ENCODE measurements at places on chromosomes 13 and 19.
A peak's percentile ranks its signal among the peaks of the same experiment; 100 is the strongest.

DNA sequence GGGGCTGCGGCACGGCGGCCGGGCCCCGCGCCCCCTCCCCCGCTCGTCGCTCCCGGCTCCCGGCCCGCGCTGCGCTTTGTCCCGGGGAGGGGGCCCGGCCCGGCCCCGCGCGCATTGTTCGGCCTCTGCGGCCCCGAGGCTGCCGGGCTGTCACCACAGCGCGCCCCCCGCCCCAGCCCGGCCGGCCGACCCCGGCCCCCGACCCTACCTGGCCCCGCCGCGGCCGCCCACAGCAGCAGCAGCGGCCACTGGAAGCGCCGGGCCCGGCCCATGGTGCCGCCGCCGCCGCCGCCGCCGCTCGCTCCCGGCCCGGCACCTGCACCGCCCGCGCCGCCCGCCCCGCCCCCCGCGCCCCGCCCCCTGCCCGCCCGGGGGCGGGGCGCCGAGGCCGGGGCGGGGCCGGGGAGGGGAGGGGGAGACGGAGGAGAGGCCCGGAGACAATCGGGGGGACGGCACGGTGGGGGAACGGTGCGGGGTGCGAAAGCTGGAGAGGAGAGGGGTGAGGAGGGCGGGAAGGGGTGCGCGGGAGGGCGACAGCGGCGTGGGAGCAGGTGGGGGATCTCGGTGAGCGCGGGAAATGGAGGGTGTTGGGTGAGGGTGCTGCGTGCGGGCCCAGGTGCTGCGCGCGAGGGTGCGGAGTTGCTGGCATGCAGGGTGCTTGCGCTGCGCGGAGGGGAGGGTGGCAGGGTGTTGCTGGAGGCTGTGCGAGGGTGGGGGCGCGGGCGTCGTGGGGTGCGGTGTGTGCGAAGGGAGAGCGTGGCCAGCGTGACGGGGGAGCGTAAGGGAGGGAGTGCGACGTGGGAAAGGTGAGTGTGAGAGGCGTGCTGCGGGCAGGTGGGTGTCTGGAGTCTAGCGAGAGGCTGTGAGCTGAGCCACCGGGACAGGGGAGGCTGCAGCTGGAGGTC is at the start of gene CADM4:
TSS of gene CADM4 (minus strand) at position 332 of the 905 bp plus-strand sequence. CDS start at position 272, 60 bp downstream.
- DNase-seq = no peak

DNA sequence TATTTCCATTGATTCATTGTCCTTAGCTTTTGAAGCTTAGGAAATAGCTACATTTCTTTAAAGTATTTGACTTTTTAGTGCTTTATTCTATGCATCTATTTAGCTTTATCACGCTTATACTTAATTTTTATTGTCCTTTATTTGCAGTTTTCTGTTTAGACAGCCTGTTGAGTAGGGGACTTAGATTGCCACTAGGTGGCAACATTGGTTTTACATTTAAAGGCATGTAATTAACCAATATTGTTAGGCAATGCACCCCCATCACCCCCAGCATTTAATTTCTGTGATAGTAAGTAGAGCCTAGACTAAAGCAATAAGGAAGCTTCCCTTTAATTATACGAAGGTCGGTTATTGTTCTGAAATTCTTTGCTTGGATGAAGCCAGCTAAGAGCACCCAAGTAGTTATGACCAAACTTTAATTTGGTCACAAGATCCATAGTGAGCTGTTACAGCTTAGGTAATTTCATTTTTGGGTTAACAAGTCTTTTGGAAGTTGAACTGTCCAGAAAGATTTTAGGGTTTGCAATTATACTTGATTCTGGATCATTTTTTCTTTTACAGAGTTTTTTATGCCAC is 36.5 kb downstream of the B3GLCT start:
- DNase-seq = no peak

- DNase-seq = no peak
Measured at GRCh38 chr19:374886-375235, 30.3 kb upstream of the MIER2 start.

DNA sequence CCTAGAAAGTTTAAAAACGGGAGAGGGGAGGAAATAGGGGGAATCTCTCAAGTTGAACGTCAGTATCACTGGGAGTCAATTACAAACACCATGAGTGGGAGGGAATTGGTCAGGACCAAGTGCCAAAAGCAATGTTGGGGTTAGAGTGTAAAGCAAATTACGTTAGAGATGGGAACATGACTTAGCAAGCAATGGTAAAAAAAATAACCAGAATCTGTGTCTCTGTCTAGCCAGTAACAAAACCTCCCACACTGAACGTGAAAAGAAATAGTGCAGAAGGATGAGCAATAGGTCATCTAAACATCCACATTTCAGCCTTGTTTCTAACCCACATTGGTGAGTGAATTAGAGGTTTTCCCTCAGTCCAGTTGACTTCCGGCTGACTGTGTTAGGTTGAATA is 242.2 kb downstream of the COG6 start:
- DNase-seq = no peak

GRCh38 chr19:4445963-4446703 is 11.5 kb downstream of the UBXN6 start:
- DNase-seq = no peak

DNA sequence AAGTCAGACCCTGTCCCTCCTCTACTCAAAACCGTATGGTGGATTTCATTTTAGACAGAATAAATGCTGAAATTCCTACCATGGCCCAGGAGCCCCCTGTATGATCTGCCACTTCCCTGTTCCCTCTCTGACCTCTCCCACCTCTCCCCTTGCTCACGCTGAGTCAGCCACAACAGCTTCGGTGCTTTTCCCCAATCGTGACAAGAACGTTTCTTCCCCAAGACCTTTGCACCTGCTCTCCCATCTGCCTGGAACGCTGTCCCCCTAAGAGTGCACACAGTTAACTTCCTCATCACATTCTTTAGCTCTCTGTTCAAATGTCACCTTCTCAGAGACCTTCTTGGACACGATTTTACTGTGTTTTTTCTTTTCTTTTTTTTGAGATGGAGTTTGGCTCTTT is 2.3 kb downstream of the VRK3 start:
- DNase-seq = no peak

DNA sequence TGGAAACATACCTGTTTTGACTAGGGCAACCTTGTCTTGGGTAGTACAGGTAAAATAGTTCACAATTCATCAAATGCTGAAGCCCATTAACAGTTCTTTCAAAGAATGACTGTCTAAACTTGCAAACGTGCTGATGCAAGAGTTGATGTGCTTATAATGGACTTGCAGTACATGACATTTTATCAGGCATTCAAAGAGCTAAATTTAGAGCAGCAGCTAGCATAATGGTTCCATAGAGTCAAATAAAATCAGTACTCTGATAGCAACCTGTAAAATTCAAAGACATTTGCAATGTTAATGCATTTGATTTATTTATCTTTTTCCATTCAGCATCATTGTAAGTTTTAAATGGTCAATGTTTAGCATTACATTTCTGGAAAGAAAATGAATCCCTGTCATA is 979.7 kb upstream of the SLC10A2 start:
- no peak for DNase-seq

GRCh38 chr19:28217022-28217421 is 995.9 kb downstream of the UQCRFS1 start:
- no peak for DNase-seq

DNA sequence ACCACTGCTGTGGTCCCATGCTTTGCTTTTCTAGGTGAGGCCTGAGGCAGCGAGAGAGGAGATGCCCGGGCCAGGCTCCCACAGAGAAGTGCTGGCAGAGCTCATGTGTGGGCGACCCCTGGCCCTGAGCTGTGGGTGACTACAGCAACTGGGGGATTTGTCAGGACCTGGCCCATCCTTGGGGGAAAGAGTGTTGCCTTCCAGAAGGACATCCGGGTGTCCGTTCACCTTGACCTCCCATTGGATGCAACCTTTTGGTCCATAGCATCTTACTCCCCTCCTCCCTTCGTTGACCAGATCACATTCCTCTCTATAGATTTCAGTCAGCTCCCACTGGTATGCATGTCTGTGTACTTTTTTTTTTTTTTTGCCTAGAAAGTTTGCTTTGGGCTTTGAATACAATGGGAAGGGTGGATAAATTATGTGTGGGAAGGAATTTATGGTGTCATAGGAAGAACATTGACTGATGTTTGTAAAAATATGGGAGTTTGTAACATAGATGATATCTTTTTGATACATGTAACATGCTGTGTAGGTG is 84.2 kb upstream of the RNF113B start:
- DNase-seq = no peak

DNA sequence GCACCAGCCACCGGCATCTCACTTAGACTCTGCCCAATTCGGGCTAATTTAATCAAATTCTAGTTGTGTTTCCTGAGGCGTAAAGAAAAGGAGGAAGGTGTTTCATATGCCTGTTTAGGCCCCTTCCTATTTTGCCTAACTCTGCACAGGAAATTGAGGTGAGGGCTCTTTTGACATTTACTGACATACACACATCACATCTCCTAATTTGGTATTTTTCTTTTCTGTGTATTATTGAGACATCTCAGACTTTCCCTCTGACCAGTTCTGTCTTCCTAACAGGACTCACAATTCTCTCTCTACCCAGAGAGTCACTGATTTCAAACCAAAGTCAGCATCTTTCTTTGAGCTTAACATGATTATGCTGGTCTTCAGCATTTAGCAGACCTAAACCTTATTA is 7.9 kb downstream of the CEACAM3 start:
- no peak for DNase-seq

DNA sequence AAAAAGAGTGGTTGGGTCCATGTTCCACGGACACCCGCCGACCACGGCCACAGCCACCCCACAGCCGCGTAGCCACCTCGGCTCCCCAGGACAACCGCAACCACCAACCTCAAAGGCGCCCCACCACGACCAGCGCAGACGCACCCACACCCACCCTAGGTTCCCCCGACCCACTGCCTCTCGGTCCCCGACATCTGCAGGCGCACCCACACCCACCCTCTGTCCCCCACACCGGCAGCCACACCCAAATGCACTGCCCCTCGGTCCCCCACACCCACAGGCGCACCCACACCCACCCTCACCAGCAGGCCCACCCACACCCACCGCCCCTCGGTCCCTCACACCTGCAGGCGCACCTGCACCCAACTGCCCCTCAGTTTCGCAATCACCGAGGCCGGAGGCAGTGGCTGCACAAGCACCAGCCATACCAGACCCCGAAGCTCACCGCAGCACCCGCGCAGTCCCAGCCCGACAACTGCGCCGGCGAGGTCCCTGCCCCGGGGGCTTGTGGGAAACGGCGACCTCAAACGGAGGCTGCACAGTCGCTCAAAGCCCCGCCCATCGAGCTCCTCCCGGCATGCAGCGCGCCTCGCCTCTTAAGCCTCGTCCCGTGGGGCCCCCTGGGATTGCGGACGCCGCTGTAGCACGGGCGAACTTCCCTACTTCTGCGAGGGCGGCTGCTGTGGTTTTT is 18.3 kb downstream of the ZNF77 start:
- DNase-seq = no peak

DNA sequence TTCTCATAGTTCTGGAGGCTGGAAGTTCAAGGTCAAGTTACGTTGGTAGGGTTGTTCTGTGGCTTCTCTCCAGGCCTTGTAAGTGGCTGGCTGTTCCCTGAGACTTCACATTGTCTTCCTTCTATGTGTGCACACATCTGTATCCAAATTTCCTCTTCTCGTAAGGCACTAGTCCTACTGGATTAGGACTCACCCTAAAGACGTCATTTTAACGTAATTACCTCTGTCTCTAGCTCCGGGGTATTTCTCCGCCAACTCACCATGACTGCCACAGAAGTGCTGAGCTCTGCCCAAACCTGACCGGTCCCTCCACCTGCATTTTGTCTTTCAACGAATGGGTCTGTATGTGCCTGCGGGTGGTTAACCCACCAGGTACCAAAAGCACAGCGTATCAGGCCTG is 8.7 kb upstream of the SYDE1 start:
- DNase-seq = no peak

- no peak for DNase-seq
Measured at GRCh38 chr19:6073858-6074708, 36.2 kb downstream of the RFX2 start.

- DNase-seq = no peak
Measured at GRCh38 chr13:44803390-44803789, 185.9 kb downstream of the NUFIP1 start.

DNA sequence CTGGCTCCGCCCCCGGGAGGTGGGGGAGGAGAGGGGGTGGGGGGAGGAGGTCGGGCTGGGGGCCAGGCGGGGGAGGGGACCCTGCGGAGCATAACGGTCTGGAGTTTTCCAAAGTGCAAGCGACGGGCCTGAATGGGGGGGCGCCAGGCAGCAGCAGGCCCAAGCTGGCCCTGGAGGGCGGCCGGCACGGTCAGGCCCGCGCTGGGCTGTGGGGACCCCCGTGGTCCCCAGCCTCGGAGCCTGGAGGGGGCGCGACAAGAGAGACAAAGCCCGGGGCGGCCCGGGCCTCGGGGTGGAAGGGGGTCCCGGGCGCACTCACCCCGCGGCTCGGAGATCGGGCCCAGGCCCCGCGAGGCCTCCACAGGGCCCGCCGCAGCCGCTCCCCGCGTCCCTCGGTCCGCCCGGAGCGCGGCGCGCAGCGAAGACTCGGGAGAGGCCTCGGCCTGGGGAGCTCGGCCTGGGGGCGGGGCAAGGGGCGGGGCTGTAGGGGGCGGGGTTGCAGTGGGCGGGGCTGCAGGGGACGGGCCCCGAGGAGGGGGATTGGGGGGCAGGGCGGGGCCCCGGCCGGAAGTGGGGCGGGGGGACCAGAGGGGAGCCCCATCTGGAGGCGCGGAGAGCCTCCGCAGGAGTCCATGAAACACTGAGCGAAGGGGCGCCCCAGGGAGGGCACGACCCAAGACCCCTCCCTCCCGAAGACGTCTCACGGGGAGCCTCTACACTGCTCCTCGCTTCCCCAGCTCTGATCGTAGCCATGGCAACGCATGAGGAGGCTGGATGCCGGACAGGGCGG is 47.6 kb downstream of the PTPRS start:
- peak; percentile 29 for DNase-seq

- DNase-seq = no peak
Measured at GRCh38 chr19:29415507-29415906, 110.3 kb upstream of the VSTM2B start.

GRCh38 chr13:88112526-88112925 is 441.4 kb downstream of the SLITRK5 start:
- DNase-seq = no peak

- DNase-seq = no peak
Measured at GRCh38 chr13:20231839-20232555, at the start of gene GJB6. Gene GJB6, minus strand, starts transcription at chr13:20232319. Its CDS starts 8,839 bp downstream, at chr13:20223480.

GRCh38 chr19:35641515-35642151 is at the start of gene ETV2:
Gene ETV2, plus strand, starts transcription at chr19:35641745. Its CDS starts 716 bp downstream, at chr19:35642461.
- DNase-seq = no peak

DNA sequence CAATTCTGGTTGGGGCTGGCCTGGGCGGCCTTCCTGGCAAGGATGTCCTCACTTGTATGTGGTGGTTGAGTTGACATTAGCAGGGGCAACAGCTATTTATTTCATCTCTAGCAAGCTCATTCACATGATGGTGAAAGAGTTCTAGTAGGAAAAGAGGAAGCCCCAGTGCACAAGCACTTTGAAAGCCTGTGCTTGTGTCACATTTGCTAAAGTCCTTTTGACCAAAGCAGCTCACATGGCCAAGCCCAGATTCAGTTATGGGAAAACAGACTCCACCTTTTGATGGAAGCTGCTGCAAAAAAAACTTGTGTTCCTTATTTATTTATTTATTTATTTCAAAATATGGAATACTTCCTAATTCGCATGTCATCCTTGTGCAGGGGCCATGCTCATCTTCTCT is 17.2 kb downstream of the GTF2F2 start:
- no peak for DNase-seq

All from smooth muscle cell of the brain vasculature (primary cell).